ENCODE measurements at places on chromosomes 3 and 15.
A peak's percentile ranks its signal among the peaks of the same experiment; 100 is the strongest.

GRCh38 chr15:95832668-95833067 is 497.8 kb upstream of the NR2F2 start:
- no peak for DNase-seq

DNA sequence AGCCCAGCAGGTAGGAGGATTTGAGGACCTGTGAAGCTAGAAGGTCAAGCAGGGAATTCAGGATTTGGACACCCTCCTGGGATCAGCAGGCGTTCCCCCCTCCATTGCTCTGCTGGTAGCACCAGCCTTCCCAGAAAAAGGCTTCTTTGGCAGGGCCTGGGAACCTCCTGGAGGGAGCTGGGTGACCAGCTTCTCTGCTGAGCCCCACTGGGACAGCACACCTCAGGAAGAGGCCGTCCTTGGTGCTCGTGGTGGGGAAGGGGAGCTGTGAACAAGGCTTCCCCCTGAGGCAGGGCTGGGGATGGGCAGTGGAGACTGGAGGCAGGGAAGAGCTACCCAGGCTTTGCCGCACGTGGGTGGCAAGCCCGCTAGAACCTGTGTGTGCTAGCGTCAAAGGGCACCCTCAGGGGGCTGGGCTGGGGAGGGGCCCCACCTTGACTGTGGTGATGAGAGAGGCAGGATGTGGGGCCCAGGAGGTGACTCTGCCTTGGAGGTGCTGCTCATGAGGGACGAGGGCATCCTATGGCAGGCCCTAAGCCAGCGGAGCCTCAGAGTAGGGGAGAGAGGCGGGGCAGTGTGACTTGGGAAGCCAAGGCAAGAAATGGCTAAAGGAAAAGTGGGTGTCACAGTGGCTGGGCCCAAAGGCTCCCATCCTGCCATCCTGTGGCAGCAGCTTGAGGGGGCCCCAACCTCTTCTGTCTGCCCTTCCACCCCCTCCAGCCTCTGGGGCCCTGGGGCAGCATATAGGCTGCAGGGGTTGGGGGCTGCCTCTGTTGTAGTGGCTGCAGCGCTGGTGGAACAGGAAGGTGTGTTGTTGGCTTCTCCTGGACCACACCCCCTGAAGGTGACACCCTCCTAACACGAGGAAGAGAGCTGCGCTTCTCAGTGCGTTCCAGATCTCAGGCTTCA is 20.7 kb downstream of the KLF13 start:
- peak; percentile 92 for DNase-seq

DNA sequence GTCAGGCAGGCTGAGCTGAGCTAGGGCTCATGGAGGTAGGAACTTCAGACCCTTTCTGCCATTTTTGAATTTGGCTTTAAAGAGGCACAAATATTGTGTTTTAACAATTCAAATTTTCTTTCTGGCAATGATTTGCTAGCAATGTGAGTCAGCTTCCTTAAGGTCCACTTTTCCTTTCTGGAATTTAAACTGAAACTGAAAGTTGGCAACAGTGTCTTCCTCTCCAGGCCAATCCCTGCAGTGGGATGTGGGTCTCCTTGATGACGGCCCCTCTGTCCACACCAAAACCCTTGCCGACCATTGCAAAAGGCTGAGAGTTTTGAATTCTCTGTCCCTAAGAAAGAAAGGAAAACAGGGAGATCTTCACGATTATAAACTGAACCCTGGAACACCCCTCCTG is 27.1 kb downstream of the RPSA start:
- no peak for DNase-seq

DNA sequence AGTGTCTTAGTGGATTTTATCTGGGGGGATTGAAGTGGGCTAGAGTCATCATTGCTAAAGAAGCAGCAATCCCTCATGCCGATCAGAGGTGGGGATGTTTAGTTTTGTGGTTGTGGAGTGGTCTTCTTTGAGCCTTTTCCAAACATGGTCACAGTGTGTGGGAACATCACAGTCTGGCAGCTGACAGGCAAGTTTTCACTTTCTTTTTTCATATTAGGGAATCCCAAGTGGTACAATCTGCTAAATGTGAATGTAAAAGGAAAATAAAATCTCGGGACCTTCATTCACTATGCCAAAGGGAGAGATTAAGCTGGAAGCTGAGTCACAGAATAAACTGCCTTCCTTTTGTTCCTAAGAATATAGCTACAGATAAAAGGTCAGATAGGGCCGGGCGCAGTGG is 10.4 kb upstream of the CX3CR1 start:
- no peak for DNase-seq

DNA sequence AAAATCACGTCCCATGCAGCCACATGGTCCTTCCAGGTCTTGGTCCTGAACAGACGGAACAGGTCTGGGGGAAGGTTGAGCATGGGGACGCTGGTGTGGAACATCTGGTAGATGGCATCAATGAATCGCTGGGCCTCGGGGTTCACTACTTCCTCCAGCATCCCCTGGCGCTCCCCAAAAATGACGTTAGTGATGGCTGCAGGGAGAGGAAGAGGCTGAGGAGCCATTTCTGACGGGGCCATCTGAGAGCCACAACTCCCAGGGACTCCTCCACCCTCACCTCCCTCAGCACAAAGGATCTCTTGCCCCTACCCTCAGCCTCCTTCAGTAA is 23.7 kb downstream of the CYP11A1 start:
- DNase-seq, result no peak

Data from CD4-positive, alpha-beta T cell treated with Interleukin-6 for 4 hours (primary cell).